ENCODE measurements at places on chromosomes 2 and 18. TPM values are rescaled to one million over a fixed set of nuclear protein-coding genes. Genes with fewer than 3 reads are reported as not detected.

Gene RNF138
- 41.9 TPM for total RNA-seq

- no peak for DNase-seq
Observed at GRCh38 chr2:240795916-240796510, 24.0 kb downstream of the KIF1A start.

- DNase-seq = no peak
Observed at GRCh38 chr2:237315170-237315828, 98.7 kb downstream of the COL6A3 start.

GRCh38 chr2:55173438-55174054 lies 58.5 kb downstream of the CLHC1 start:
- no peak for DNase-seq

GRCh38 chr2:4979111-4979510 lies 713.1 kb upstream of the SOX11 start:
- DNase-seq = no peak

Gene PAX3
- total RNA-seq = not detected

Gene APLF
- total RNA-seq = 2.3 TPM

Gene POLR1A
- total RNA-seq = 23.1 TPM

DNA sequence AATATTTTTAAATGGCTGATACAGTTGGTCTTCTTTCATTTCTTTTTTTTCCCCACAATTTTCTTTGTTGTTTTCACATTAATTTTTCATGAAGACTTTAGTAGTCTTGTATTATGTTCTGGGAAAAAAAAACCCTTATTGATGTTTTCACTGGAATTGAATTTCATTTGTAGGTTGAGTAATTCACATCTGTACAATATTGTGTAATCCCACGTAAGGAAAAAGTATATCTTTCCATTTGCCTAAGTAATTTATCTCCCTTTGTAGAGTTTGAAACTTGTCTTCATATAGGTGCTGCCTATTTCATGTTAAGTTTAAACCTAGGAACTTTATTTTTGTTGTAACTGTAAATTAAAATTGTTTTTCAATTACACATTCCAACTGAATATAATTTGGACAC lies 2.0 kb downstream of the DNAJC27 start:
- DNase-seq = no peak

Gene TCF23
- total RNA-seq = not detected

GRCh38 chr18:45221363-45221762 lies 393.9 kb upstream of the SLC14A2 start:
- no peak for DNase-seq

GRCh38 chr2:170206805-170207407 lies 29.0 kb downstream of the MYO3B start:
- no peak for DNase-seq

Data from epithelial cell of proximal tubule (primary cell).